Activated naive CD8-positive, alpha-beta T cell treated with anti-CD3 and anti-CD28 coated beads, Interleukin-2, amount 10 ng/mL, durations not matched to agents 7 days and 5 days (primary cell): ENCODE measurements at places on chromosomes 7 and 10. TPM values are rescaled to one million over a fixed set of nuclear protein-coding genes. Genes with fewer than 3 reads are reported as not detected.

GRCh38 chr7:102832674-102833073, 80.1 kb upstream of the LRRC17 start:
- no peaks in the 10 kb centered on the region for H3K27me3 ChIP-seq
- no peak overlapping the region for H3K27ac ChIP-seq
- H3K4me1 ChIP-seq = peaks cover 5% of the 10 kb centered on the region
- H3K36me3 ChIP-seq = peaks cover 2% of the 10 kb centered on the region
- H3K4me3 ChIP-seq = no peak overlapping the region
- DNase-seq = no peak

OR2A5 gene
- total RNA-seq = not detected

SLC39A12 gene
- total RNA-seq = not detected

GRCh38 chr7:142405122-142405765, 147.4 kb upstream of the PRSS58 start:
- H3K27ac ChIP-seq = no peak overlapping the region
- no peak overlapping the region for H3K4me3 ChIP-seq
- DNase-seq = no peak
- H3K27me3 ChIP-seq = peaks cover 19% of the 10 kb centered on the region
- H3K36me3 ChIP-seq = no peaks in the 10 kb centered on the region

DNA sequence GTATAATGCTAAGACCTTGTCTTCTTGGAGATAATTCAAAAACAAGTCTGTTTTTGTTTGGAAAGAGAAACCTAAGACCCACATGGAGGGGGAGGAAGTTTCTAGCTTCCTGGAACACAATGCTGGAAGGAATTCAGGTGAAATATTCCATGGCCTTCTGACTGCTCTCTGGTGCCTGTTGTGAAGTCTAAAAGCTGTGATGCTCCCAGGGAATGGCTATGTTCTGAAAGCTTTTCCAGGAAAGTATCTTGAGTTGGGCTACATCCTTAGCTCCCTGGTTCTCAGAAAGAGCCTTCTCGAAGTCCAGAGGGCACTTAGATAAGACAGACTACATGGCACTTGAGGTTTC, 12.5 kb upstream of the PFKP start:
- no peak for DNase-seq
- no peak overlapping the region for H3K27ac ChIP-seq
- H3K4me3 ChIP-seq = no peak overlapping the region
- peaks cover 24% of the 10 kb centered on the region for H3K27me3 ChIP-seq

IQUB gene
- not detected for total RNA-seq

GRCh38 chr7:158958618-158959017, 102.3 kb downstream of the DYNC2I1 start:
- H3K27ac ChIP-seq = no peak overlapping the region
- peaks cover 9% of the 10 kb centered on the region for H3K4me1 ChIP-seq
- H3K27me3 ChIP-seq = peaks cover 14% of the 10 kb centered on the region

NPC1L1 gene
- total RNA-seq = not detected

AGAP5 gene
- total RNA-seq = 10.2 TPM

DNA sequence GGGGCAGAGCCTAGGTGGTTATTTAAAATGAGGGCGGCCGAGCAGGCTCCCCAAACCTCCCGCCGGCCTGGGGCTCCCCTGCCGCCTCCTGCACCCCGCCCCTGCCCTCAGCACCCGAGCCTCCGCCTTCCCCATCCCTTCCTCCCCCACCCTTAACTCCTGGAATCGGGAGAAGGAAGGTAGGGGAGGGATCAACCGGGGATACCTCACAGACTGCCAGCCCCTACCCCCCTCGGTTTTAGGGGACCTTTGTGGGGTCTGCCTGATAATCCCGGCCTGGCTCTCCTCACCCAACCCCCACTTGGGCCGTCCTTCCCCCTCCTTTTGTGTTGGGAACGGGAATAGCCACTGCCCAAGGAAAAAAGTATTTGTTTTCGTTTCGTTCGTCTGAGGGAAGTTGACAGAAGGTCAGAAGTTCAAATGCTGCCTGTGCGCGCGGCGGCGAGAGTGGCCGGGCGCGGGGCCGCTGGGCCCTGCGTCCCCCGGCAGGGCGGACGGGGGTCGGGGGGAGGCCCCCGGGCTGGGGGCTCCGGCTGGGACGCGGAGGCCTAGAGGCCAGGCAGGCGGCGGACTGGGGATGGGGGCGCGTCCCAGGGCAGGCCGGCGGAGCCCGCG, 2.8 kb downstream of the SHH start:
- peaks cover 73% of the 10 kb centered on the region for H3K27me3 ChIP-seq
- H3K4me1 ChIP-seq = peaks cover 14% of the 10 kb centered on the region
- no peak for DNase-seq
- peak overlapping the region; percentile 54 for H3K27ac ChIP-seq

ZNF488 gene
- total RNA-seq = not detected

RPEL1 gene
- not detected for total RNA-seq

ITGA8 gene
- total RNA-seq = not detected

GRCh38 chr7:124603066-124603465, 162.5 kb downstream of the GPR37 start:
- no peaks in the 10 kb centered on the region for H3K4me1 ChIP-seq
- H3K27ac ChIP-seq = no peak overlapping the region
- DNase-seq = no peak
- no peaks in the 10 kb centered on the region for H3K27me3 ChIP-seq
- H3K4me3 ChIP-seq = no peak overlapping the region
- H3K36me3 ChIP-seq = no peaks in the 10 kb centered on the region

GRCh38 chr10:110073896-110074295, 66.1 kb downstream of the ADD3 start:
- H3K4me3 ChIP-seq = peak overlapping the region; percentile 26
- peak overlapping the region; percentile 73 for H3K27ac ChIP-seq
- no peak for DNase-seq
- peaks cover 76% of the 10 kb centered on the region for H3K4me1 ChIP-seq
- no peaks in the 10 kb centered on the region for H3K27me3 ChIP-seq
- H3K36me3 ChIP-seq = peaks cover 5% of the 10 kb centered on the region

GRCh38 chr10:96225119-96225518, 46.2 kb downstream of the BLNK start:
- no peak overlapping the region for H3K27ac ChIP-seq
- H3K36me3 ChIP-seq = no peaks in the 10 kb centered on the region
- DNase-seq = no peak
- peaks cover 2% of the 10 kb centered on the region for H3K4me1 ChIP-seq

CTAGE8 gene
- total RNA-seq = 1.1 TPM

LIPM gene
- not detected for total RNA-seq

- no peak overlapping the region for H3K4me3 ChIP-seq
- peaks cover 16% of the 10 kb centered on the region for H3K27me3 ChIP-seq
- DNase-seq = no peak
- H3K36me3 ChIP-seq = no peaks in the 10 kb centered on the region
- no peak overlapping the region for H3K27ac ChIP-seq
Observed at GRCh38 chr7:154872811-154873499, 130.0 kb downstream of the PAXIP1 start.
